ENCODE measurements at places on chromosomes 7 and 10.

DNA sequence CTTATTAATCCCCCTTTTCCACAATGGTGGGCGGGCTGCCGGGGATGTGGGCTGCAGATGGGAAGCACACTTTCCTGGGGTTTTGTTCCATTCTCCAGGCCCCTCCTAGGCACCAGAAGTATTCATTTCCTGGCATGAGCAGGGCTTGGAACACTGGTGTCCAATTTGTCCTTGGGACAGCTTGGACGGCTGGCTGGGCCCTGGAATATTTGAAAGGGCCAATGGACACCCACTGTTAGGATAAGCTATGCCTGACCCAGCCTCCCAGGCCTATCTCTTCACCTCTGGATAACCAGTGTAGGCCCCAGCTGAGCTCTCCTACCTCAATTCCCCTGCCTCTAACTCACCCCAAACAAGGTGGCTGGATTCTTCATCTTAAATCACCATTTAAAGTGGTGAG is 354.9 kb downstream of the PTEN start:
- no peak for DNase-seq

- DNase-seq: no peak
These were observed 83.8 kb upstream of the TMEM168 start for GRCh38 chr7:112873831-112874553.

DNA sequence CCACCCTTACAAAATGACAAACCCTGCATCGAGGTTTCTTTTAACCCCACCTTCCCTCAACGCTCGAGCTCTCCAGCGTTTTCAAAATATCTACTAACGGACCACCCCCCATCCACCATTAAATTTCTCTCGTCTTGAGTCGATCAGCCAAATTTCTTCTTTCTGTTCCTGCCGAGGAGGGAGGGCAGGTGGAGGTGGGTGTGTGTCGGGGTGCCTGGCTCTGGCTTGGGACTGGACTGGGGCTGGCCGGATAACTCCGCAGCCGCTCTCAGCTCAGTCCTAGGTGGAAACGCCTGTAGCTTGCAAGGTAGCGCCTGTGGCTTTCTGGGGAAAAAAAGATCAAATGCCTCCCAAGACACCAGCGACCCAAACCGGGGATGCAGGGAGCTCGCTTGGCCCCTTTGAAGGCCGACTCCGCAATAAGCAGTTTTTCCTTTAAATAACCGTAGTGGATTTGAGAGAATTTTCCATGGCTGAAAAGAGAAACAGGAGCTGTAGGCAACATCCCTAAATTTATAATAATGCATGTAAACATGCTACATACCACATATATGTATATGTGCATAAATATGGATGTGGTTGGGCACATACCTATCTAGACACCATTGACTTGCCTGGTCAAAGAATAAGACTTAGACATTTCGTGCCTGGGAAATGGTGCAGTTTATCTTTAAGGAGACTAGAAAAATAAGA is 1.9 kb upstream of the TMEM178B start:
- peak; percentile 2 for DNase-seq

- no peak for DNase-seq
These were observed 125.3 kb upstream of the PARD3 start for GRCh38 chr10:34940436-34940835.

- no peak for DNase-seq
These were observed 5.0 kb downstream of the RHEB start for GRCh38 chr7:151514461-151515275.

- DNase-seq: peak; percentile 66
These were observed 123.7 kb downstream of the MPP7 start for GRCh38 chr10:28179006-28179742.

DNA sequence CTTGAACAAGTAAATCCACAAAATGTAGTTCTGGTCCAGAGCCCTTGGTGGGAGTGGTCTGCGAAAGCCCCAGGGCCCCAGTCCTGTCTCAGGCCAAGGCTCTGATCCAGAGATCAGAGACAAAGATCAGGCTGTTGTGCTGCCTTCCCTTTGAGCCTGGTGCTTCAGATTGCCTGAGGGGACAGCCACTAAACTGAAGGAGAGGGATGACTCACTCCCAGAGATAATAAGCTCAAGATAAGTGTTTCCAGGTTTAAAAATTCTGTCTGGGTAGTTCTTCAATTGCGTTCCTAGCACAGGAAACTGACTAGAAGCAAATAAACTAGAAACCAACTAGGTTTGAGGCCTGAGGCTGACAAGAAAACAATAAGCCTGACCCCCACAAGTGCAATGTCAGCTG is 190.2 kb downstream of the RAMP3 start:
- peak; percentile 69 for DNase-seq

GRCh38 chr10:86337121-86337601 is 29.4 kb downstream of the GRID1 start:
- DNase-seq: no peak

DNA sequence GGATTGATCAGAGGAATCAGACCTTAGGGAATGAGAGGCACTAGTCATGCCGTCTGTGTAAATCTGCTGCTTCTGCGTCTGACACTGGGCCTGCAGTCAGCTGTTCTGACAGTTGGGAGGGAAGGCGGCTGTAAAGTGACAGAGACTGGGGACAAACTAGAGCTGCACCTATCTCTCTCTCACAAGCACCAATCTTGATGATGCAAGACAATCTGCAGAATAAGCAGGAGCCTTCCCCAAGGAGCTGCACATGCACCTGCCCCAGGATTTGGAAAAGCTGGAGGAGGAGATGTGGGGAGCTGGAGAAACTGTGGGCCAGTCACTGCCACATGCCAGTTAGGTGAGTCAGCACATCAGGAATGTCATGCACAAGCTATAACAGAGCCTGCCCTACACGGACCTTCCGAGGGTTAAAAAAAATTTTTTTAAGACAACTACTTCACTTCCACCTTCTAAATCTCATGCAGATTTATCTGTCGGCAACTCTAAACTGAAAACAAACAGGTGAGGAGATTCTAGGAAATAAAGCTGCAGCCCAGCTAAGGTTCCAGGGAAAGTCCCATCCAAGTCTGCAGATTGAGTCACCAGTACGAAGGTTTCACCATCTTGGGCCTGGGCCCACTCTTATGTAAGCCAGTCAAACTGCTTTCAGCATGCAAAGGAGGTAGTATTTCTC is 39.2 kb downstream of the ENO4 start:
- DNase-seq: peak; percentile 91

- peak; percentile 61 for DNase-seq
These were observed 30.2 kb downstream of the ENTPD7 start for GRCh38 chr10:99689461-99689860.

GRCh38 chr10:119871881-119872609 is 598 bp downstream of the MCMBP start:
- peak; percentile 64 for DNase-seq

DNA sequence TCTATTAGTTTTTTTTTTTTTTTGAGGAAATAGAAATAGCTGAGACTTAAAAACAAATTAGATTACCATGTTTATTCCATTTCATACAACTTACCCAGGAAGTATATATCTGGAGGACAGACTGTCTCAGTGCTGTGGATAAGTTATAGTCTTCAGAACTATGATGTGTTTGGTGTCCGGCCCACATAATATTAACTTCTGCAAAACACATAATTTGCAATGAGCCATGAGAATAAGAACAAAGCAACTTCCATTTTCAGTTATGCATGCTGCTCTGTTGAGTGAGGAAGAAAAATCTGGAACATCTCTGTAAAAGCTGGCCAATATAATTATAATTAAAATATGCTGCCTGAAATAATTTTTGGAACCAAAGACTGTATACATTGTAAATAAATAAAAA is 130.9 kb downstream of the AGMO start:
- DNase-seq: no peak

DNA sequence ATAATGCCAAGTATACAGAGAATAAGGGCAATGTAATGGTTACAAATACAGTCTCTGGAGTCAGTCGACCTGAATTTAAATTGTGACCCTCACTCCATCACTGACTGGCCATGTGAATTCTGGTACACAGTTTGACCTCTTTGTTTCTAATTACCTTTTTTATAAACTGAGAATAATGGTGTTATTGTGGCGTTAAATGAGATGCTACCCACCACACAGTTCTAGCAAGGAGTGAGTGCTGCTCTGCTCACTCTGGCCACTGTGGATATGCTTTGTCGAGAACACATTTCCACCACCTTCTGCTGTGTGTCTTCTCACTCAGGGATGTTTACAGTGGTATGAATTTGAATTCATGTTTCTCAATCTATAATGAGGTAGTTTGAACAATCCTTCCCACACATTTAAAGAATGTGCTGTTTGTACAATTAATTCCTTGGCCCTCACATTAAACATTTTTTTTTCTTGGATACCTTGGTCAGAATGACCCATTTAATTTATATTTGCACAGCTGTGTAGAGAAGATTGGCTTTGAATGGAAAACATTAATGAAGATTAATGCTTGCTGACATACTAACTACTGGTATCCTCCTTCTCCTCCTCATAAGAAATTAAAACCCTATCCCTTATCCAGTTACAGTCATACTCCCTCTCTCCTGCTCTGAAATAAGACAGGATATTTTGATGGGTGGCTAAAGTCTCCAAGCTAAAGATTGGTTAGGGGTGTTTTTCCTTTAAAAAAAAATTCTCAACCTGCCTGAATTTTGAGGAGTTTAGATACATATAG is 42.4 kb downstream of the PLCE1 start:
- no peak for DNase-seq

DNA sequence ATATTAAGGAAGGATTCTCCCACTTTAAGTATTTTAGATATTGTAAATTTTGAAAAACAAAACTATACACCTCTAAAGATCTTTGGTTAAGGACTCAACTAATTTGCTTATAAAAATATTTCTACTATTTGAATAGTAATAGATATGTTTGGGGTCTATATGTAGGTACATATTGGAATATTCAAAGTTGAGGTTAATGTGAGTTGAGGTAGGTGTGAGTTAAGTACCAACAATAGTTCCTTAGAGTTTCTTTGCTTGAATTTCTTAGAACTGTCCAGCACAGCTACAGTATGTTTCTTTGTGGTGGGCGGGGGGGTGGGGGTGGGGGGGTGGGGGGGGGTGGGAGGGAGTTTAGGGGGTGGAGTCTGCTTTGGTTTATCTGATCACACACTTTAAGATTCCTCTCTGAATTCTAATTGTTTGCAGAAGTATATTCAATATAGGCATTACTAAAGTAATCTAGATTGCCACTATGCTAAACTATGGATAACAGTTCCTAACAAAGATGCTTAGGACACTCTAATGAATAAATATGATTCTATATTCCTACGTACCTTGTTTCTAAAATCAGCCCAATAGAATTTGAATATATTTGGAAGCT is 2.1 kb downstream of the GRM3 start:
- DNase-seq: no peak

DNA sequence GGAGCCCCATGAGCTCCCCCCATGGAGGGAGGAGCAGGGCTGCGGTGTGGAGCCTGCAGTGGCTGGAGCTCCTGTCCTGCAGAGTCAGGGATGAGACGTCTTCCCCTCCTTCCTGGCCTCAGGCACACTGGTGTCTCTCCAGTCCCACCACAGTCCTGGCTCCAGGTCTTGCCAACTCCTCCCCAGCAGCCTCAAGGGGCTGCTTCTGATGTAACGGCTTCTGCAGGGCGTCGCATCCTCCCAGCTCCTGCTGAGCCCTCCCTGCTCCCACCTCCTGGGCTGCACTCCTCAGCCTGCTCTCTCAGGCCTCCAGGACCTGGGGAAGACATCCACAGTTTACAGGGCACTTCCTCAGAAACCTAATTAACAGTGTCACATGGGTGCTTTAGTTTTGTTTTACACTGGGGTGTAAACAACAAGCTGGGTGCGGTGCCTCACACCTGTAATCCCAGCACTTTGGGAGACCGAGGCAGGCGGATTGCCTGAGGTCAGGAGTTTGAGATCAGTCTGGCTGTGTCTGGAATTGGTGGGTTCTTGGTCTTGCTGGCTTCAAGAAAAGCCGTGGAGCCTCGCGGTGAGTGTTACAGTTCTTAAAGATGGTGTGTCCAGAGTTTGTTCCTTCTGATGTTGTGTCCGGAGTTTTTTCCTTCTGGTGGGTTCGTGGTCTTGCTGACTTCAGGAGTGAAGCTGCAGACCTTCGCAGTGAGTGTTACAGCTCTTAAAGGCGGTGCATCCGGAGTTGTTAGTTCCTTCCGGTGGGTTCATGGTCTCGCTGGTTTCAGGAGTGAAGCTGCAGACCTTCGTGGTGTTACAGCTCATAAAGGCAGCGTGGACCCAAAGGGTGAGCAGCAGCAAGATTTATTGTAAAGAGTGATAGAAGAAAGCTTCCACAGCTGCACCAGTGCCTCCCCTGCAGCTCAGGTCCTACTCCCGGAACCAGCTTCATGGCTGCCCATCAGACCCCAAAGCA is 95.0 kb downstream of the PAXIP1 start:
- no peak for DNase-seq

DNA sequence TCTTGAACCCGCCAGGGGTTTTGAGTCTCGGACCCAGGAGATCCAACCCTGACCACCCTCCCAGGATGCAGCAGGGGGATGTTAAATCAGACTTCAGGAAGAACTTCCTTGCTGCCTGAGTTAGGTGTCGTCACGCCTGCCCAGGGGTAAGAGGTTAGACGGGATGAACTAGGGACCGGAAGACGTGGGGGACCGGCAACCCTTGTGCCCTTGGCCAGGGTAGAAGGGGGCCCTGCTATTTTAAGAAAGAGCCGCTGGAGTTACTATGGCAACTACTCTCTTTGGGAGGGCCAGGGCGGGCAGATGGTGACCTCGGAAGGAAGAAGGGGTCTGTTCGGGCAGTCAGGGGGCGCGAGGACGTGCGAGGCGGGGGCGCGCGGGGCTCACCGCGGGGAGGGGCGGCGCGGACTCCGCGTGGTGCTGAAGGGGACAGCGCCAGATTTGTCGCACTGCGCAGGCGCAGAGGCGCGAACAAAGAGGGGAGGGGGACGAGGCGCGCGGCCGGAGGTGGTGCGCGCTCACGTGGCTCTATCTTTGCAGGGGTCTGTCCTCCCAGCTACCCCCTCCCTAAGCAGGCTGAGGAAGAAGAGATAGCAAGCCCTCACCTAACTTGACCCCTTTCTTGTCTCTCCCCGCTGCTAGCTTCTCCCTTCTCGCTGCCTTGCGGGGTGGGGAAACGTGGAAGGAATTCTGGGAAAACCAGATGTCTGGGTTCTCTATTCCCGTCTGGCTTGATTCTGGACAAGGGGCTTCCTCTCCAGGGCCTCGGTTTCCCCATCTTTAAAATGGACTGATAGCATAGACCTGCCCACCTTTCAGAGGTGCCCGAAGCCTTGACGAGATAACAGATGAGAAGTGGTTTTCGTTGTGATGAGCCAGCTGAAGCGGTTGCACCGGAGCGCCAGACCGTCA is 940 bp upstream of the PSD start:
- DNase-seq: peak; percentile 46

DNA sequence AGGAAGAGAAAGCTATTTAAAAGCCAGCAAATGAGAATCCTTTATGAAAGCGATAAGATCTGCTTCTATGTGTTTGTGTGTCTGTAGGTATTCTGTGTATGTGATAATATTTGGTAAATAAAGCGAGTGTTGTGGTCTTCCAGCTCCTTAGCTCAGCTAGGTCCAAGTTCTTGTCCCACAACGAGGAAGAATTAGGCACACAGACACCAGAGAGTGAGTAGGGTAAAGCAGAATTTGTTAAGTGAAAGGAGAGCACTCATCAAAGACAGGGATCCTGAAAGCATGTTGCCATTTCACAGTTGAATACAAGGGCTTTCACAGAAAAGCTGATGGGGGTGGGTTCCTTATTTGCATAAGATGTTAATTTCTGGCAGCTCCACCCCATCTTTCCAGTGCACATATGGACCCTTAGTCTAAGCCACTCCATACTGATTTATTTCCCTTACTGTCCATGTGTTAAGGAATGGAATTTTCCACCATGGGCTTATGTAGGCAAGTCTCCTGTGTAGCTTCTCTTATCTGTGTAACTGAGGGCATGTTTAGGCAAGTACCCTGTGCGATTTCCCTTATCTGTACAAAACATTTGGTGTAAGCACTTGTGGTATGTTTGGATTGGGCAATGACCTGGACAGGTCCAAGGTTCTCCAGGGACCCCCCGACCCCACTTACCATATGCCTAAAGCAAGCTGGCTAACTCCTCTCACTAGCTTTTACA is 165.9 kb upstream of the VIPR2 start:
- DNase-seq: no peak
